8988T (cell line): ENCODE measurements at places on chromosomes 6 and 20.
A peak's percentile ranks its signal among the peaks of the same experiment; 100 is the strongest.

DNA sequence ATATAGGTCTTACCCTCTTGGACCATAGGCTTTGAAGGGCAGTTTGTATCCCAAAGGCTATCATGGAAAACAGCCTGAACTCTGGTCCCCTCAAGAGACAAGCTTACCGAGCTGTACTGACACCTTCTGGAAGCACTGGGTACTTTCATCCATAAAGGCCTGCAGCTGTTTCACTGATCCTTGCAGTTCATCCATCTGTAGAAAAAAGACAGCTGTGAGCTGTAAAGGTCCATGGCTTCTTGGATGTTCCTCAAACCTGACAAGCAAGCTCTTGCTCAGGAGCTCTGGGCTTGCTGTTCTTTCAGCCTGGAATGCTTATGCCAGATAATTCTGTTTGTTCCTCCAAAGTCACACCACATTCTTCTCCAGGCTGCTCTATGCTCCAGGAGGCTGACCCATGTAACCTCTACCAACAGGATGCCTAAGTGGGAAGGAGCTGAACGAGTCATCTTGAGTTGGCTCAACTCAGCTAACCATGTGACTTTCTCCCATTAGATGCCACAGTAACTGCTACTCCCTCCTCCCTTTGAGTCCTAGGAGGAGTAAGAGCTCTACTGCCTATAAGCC, 8.8 kb upstream of the NDRG3 start:
- DNase-seq = peak; percentile 55

- no peak for DNase-seq
Measured at GRCh38 chr6:138907167-138907566, 80.9 kb downstream of the REPS1 start.

DNA sequence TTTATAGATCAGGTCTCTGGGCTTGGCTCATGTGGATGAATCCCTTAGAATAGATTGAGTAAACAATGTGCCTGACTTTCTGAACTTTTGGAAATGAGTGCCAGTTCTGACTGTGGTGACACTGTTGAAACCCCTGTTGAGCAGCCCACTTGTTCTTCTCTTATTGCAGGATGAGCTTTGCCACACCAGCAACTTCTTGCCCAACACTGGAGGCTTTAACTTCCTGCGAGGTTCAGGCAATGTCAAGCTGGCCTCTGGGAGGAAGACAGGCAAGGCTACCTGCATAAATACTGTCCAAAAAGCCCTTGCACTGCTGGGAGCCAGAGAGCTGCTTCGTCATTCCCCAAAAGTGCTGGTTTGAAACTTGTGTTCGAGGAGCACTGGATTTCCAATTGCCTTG, 32.8 kb upstream of the SMIM8 start:
- DNase-seq = no peak

DNA sequence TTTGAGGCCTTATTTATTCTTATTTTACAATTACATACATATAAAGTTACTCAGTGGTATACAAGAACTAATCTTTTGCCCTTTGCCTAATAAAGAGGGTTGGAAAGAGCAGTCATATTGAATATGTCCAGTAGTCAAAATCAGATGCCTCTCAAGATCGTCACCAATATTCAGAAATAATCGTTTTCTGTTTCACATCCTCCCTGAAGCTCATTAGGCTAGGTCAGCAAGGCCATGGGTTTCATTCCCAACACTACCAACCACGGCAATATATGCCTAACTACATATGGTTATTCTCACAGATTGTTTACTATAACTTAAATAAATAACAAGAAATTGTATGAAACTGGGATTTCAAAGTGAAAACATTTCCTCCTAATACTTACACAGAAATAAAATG, 167.2 kb upstream of the MANEA start:
- DNase-seq = no peak

DNA sequence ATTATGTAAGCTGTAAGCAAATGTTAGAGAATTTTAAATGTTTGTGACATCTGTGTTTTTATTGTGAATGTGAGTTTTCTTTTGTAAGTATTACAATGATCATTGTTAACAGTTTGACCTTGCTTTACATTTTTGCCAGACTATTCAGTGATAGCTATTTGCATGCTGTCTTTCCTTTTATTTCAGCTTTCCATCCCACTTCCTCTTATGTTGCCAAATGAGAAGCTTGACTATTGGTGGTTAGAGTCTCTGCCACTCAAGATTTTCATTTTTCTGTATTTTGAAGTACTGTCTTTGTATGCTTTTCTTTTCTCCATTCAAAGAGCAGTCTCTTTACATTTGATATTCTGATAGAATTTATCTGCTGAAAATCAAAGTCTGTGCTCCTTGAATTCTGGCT, 104.1 kb downstream of the PRIM2 start:
- DNase-seq = no peak

- no peak for DNase-seq
Measured at GRCh38 chr6:37987018-37987417, 167.5 kb downstream of the ZFAND3 start.

- no peak for DNase-seq
Measured at GRCh38 chr20:14888134-14888533, 550.7 kb upstream of the FLRT3 start.

- DNase-seq = no peak
Measured at GRCh38 chr6:159682295-159682694, 10.7 kb downstream of the SOD2 start.

DNA sequence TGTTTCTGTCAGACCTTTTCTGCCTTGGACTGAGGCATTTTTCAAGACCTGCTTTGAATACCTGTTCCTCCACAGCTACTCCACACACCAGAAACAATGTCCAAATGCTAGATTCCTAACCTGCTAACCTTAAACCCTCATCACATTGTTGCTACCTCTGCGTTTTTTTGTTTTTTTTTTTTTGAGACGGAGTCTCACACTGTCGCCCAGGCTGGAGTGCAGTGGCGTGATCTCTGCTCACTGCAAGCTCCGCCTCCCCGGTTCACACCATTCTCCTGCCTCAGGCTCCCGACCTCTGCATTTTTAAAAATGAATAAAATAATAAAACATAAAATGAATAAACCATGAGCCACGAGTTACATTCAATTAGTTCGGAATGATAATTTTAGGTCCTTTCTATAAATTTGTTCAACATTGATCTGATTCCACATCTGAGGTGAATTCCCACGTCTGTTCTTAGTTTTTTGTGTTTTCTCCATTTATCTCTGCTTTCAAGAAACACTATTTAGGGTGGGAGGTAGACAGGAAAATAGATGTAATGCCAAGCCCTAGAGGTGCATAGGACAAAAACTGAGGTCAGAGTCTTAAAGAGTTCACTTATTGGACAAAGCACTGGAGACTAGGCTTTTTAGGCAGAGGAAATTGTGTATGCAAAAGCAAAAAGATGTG, 1.3 kb downstream of the C6orf89 start:
- DNase-seq = no peak

- no peak for DNase-seq
Measured at GRCh38 chr6:162478192-162478671, 249.3 kb downstream of the PRKN start.

DNA sequence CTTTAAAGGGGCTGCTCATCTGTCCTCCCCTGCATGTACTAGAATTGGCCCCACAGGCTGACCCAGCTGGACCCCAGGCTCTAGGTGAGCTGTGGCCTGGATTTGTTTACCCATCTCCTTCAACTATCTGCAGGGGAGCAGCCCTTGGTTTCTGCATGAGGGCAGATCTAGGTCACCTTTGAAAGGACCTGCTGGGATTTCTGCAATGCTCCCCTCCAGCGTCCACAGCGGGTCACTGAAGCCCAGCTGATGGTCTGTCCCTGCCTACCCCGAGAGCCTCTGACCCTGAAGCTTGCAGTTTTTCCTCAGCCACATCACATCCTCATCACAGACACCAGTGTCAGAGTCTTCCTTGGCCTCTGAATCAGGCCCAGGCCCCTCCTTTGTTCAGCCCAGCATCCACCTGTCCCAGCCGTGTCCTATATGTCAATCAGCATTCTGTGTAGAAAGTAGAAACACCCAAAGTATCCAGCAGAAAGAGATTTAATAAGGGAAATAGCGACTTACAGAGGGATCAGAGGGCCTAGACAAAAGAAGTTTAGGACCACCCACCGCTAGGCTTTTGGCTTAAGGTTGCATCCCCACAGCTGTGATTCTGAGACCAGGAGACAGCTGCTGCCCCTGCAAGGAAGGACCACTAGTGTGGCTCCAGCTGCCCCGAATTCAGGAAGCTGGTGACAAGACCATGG, 243.1 kb downstream of the LRFN2 start:
- DNase-seq = no peak

GRCh38 chr20:44716309-44717106, 1.3 kb downstream of the CCN5 start:
- DNase-seq = no peak

DNA sequence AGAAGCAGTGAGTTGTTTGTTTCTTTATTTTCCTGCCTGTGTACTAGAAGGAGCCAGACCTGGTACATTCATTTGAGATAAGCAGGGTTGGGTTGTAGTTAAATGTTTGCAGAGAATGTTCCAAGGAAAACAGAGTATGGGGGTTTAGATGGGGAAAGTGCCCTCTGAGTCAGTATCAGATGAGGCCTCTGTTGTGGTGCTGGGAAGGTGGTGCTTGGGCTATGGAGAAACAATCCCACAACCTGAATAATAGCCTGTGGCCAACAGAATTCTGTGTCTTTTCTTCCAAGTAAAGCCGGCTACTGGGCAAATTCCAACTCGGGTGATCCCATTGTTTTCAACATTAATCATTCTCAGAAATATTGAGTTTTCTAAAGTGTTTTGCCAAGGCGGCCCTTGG, 109.3 kb downstream of the RNF144B start:
- DNase-seq = no peak

- DNase-seq = no peak
Measured at GRCh38 chr6:5112066-5112799, 27.1 kb downstream of the PPP1R3G start.

DNA sequence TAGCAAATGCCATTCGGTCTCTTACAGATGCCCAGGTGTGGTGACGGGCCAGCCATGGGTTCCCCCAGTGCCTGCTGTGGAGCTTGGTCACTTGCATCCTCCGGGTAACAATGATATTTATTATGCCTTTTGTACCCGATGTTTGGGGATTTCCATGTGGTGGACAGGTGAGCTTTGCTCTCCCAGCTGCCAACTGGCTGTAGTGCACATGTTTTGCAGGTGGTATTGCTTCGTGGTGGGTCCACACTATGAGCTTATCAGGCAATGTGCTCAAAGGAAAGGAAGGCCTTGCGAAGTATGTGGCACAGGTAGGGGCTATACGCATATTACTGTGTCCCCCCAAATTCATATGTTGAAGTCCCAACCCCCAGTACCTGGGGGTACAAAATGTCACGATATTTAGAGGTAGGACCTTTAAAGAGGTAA, 4.2 kb upstream of the CTCFL start:
- no peak for DNase-seq

DNA sequence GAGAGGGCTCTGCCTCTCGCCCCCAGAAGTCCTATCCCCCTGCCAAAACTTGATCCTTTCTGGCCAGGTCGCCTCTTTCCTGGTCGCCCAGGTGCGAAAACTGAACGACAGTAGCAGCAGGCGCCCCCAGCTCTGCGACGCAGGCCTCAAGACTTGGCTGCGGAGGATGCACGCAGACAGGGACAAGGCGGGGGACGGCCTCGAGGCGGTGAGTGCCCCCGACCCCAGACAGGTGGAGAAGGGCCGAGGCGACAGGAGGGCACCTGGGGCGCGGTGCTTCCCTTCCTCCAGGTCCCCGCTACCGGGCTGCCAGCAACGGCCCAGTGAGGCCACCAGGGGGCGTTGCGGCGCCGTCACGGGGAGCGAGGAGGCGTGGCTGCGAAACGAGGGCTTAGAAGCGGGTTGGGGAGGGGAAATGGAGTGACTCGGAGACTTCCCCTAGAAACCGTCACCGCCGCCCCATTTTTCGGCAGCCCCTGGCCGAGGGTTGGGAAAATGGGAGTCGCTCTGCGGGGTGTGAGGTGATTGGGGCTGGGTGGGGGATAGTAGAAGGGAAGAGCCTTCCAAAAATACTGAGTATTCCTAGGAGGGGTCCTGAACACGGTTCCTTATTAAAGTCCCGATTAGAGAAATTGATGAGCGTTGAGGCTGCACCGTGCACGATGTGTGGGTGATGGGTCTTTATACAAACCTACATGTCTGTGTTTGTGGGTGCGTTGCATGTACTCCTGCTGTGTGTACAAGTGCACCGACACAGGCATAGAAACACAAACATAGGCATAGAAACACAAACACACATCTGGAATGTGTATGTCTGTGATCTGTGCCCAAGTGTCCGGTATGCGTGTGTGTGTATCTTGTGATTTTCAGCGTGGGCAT, 44.6 kb downstream of the ARHGAP40 start:
- DNase-seq = peak; percentile 84

GRCh38 chr6:33075568-33076405, at the start of gene HLA-DPB1:
HLA-DPB1 (plus strand) TSS chr6:33075990; CDS start chr6:33076042, 52 bp downstream.
- DNase-seq = no peak

- DNase-seq = no peak
Measured at GRCh38 chr6:3328145-3328544, 69.4 kb downstream of the PSMG4 start.

GRCh38 chr6:138203315-138203714, 15.0 kb downstream of the PBOV1 start:
- DNase-seq = no peak

GRCh38 chr6:20148433-20148832, 63.8 kb downstream of the MBOAT1 start:
- no peak for DNase-seq

DNA sequence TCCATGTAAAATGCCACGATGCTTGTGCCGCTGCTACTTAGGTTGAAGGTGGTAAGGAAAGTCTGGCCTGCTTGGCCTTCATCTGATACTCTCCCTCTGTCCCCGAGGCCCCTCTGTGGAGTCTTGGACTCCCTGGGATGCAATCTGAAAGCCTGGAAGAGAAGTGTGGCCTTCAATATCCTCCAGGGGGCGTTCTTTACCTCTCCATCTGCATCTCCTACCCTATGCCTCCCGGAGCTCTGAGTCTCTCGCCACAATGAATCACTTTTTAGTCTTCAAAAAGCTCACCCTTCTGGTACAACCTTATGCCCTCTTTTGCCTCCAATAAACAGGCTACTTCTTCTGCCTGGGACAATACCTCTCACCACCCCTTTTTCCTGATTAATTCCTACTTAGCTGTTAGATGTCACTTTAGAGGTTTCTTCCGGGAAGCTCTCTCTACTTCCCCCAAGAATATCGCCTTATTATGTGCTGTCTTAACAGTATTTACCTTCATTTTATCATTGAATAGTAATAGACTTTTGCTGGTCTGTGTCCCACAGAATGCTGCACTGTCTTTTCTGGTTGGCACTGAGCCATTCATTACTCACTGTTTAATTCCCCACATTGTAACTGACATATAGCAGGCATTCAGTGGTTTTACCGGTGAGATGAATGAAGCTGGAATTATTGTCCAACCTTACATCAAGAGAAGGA, 13.9 kb upstream of the ATG5 start:
- DNase-seq = peak; percentile 39

DNA sequence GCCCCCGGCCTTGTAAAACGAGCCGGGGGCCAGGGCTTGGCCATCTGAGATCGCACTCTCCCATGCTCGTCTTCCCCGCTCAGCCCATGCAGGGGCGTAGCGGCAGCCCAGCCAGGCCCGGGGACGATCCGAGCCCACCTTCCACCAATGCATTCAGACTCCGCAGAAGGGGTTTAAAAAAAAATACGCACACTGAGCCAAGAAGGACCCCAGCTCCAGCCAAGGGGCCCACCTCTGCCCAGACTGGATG, 320 bp downstream of the GSTA4 start:
- DNase-seq = no peak
